SK-N-SH (cell line): ENCODE measurements at places on chromosomes 16 and 17. TPM values are rescaled to one million over a fixed set of nuclear protein-coding genes. Genes with fewer than 3 reads are reported as not detected.

GRCh38 chr17:39928858-39929645, 1.5 kb downstream of the LRRC3C start:
- H3K27me3 ChIP-seq = no peaks in the 10 kb centered on the region
- peaks cover 8% of the 10 kb centered on the region for H3K4me1 ChIP-seq
- H3K36me3 ChIP-seq = peaks cover 2% of the 10 kb centered on the region; the same call in 1 of the 2 replicates
- no peak for DNase-seq
- peak overlapping the region; percentile 34; the same call in 1 of the 2 replicates for H3K27ac ChIP-seq
- no peak overlapping the region for H3K4me3 ChIP-seq

GRCh38 chr17:38851434-38851833, 2.1 kb downstream of the RPL23 start:
- peaks cover 56% of the 10 kb centered on the region for H3K36me3 ChIP-seq
- no peak for DNase-seq
- H3K4me3 ChIP-seq = peak overlapping the region; percentile 91

DNA sequence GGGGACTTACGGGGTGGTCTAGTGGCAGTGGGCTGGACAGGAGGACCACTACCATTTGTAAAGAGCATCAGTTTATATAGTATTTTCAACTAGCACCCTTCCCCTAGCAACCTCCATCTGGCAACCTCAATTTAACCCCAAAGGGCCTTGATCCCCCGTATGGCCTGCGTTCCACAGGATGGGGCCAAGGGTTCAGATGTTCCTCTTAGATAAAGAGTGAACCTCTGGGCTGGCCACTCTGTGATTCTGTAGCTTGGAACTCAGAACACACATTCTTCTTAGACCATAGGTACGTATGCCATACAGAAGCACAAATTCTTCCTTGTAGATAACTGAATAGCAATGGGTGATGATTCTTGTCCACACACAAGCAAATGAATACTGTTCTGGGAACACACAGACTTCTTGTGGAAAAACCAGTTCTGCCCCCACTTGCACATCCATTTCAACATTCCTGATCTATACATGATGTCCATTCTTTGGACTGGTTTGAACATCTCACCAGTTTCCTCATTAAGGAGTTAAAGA, 1.9 kb upstream of the GGA2 start:
- no peak for DNase-seq
- no peak overlapping the region for H3K4me3 ChIP-seq
- H3K27ac ChIP-seq = no peak overlapping the region
- H3K27me3 ChIP-seq = no peaks in the 10 kb centered on the region
- H3K36me3 ChIP-seq = no peaks in the 10 kb centered on the region
- H3K4me1 ChIP-seq = peaks cover 6% of the 10 kb centered on the region; the same call in 1 of the 2 replicates

DNA sequence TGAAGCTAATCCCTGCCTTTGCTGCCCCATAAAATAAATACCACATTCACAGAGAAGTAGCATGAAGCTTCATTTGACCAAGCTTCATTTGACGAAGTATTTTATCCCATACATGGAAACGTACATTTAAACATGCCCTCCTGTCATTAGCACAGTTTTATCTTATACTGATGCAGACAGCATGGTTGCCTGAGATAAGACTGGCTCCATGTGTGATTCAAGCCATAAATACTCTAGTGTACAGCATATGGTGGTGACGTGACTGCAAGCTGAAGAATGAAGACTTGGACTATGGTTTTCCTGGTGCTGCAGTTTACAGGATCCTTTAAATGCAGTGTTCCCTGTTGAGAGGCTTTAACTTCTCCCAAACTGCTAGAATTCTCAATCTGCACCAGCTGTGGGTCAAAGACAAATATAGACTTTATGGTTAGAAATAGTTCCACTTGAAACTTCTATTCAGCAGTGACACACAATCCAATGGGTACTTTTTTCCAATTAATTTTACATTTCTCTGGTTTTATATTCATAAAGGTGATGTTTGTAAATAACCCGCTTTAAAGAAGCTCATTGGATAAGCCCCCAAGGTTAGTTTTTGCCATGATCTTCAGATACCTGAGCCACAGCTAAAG, 64.9 kb downstream of the CYB561 start:
- H3K27me3 ChIP-seq = no peaks in the 10 kb centered on the region
- DNase-seq = peak; percentile 71
- peaks cover 36% of the 10 kb centered on the region for H3K36me3 ChIP-seq
- H3K4me1 ChIP-seq = peaks cover 51% of the 10 kb centered on the region
- peak overlapping the region; percentile 71 for H3K27ac ChIP-seq

GRCh38 chr16:84986102-84986501, 25.2 kb downstream of the ZDHHC7 start:
- peaks cover 4% of the 10 kb centered on the region; the same call in 1 of the 2 replicates for H3K4me1 ChIP-seq
- H3K4me3 ChIP-seq = no peak overlapping the region
- no peak for DNase-seq
- peak overlapping the region; percentile 67 for H3K27ac ChIP-seq
- H3K36me3 ChIP-seq = peaks cover 34% of the 10 kb centered on the region

GRCh38 chr17:2608350-2608913, 15.0 kb downstream of the PAFAH1B1 start:
- H3K27ac ChIP-seq = no peak overlapping the region
- H3K4me1 ChIP-seq = no peaks in the 10 kb centered on the region
- no peak for DNase-seq
- H3K4me3 ChIP-seq = no peak overlapping the region

- no peaks in the 10 kb centered on the region for H3K27me3 ChIP-seq
- DNase-seq = no peak
- H3K4me1 ChIP-seq = no peaks in the 10 kb centered on the region
- no peak overlapping the region for H3K4me3 ChIP-seq
These were observed 47.0 kb downstream of the MARVELD3 start for GRCh38 chr16:71672803-71673581.

DNA sequence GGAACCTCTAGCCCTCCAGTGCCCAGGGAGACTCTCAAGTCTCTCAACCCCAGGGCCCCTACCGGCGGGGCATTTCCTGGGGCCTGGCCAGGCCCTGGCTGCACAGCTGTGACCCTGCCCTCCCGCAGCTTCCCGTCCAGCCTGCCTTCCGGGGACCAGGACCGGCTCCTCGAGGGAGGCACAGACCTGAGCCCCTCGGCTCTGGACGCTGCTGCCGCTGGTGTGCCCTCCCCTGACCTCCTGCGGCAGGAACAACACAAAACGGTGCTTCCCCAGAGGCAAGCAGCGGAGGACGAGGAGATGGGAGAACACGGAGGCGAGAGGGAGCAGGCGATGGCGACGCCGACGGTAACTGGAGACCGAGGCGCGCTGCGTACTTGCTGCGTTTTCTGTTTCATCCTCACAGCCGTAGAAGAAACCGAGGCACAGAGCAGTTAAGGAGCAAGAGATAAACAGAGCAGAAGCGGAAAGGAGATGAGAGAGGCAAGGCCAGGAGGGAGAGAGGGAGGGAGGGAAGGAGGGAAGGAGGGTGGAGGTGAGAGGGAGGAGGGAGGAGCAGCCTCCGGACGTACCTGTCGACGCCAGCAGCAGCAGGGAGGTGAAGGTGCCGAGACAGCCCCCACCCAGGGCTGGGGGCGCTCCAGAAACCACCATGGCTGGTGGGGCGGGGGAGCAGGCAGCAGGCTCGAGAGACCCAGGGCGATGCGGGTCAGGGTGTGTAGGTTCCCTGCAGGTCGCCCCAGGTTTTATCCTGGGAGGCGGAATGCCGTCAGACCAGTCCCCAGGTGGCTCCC, at the start of gene PRSS22:
Gene PRSS22 (minus strand): TSS at position 720 of the 794 bp plus-strand sequence. CDS start 66 bp downstream, at position 654.
- H3K4me1 ChIP-seq = no peaks in the 10 kb centered on the region
- DNase-seq = peak; percentile 49
- no peaks in the 10 kb centered on the region; the same call in none of the 2 replicates for H3K27me3 ChIP-seq
- no peak within 1 kb of the TSS for H3K27ac ChIP-seq
- no peaks in the 10 kb centered on the region for H3K36me3 ChIP-seq

GRCh38 chr16:64892835-64893785, 228.8 kb downstream of the CDH11 start:
- no peak for DNase-seq
- H3K27me3 ChIP-seq = no peaks in the 10 kb centered on the region
- H3K4me1 ChIP-seq = peaks cover 15% of the 10 kb centered on the region
- no peak overlapping the region for H3K4me3 ChIP-seq

DNA sequence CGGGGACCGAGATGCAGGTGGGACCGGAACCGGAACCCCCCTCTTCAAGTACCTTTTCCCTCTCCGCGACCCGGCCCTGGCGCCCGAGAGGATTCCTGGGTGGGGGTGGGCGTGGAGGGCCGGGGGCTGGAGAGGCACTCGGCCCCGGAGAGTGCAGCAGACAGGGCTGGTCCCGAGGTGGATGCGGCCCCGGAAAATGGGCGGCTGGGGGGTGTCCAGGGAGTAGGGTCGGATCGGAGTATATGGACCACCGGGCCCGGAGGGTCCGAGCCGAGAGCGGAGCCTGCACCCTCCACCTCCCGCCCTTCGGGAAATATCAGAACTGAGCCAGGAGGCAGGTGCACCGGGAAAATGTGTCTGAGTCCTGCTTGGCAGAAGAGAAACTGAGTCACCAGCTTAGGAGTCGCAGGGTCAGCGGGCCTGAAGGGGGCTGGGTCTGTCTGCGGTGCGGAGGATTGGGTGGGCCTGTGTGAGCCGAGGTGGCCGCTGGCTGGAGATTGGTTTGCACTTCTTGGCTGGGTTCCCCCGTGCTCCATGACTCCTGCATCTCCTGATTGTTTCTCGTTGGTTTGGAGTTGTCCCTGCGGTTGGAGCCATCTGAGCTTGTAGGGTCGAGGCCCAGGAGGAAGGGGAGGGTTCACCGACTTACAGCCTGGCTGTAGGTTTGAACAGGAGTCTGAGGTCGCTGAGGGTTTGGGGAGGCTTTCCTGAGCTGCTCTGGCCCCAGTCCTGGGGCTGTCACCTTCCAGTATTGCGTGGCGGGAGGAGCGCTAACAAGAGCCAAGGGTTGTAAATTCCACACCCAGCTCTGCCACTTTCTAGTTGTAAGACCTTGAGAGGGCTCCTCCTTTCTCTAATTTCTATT, 518 bp downstream of the SH2B1 start:
- H3K27me3 ChIP-seq = no peaks in the 10 kb centered on the region
- peak overlapping the region; percentile 97 for H3K27ac ChIP-seq
- peaks cover 15% of the 10 kb centered on the region; the same call in 1 of the 2 replicates for H3K36me3 ChIP-seq
- H3K4me3 ChIP-seq = peak overlapping the region; percentile 87
- H3K4me1 ChIP-seq = peaks cover 13% of the 10 kb centered on the region; the same call in 1 of the 2 replicates
- DNase-seq = peak; percentile 60

PGS1 gene
- polyA plus RNA-seq = 88.4 and 106 TPM in 2 replicates

MRPL58 gene
- 87.3 and 89.2 TPM in 2 replicates for polyA plus RNA-seq
